A549 treated with GW870086 at 1 μM for 4 hours (cell line): ENCODE measurements at places on chromosomes 7 and 10. TPM values are rescaled to one million over a fixed set of nuclear protein-coding genes. Genes with fewer than 3 reads are reported as not detected.

ERVW-1 gene
- not detected in 5 replicates for total RNA-seq

PALD1 gene
- total RNA-seq, result 5.5 to 7.3 TPM (median 6.8 TPM) in 5 replicates

BRAF gene
- total RNA-seq, result 4.1 to 7.1 TPM (median 5.2 TPM) in 5 replicates

NME8 gene
- not detected in 5 replicates for total RNA-seq

SLC26A5 gene
- not detected in 5 replicates for total RNA-seq

HPSE2 gene
- not detected in 5 replicates for total RNA-seq

CYP2C9 gene
- not detected in 5 replicates for total RNA-seq

LIPM gene
- total RNA-seq, result not detected in 5 replicates

OR6B1 gene
- not detected in 5 replicates for total RNA-seq

IFIT1B gene
- total RNA-seq, result not detected in 5 replicates

PRKG1 gene
- total RNA-seq, result 0.02 TPM in 2 of 5 replicates, not detected in the others

SLC13A1 gene
- total RNA-seq, result not detected in 5 replicates

TEX36 gene
- not detected in 5 replicates for total RNA-seq

BTBD16 gene
- total RNA-seq, result 0.48 to 1.7 TPM (median 0.81 TPM) in 5 replicates

STOX1 gene
- 0.24 to 0.80 TPM (median 0.65 TPM) in 5 replicates for total RNA-seq

PSMG3 gene
- total RNA-seq, result 85.5 to 105 TPM (median 100 TPM) in 5 replicates

ZNF746 gene
- 14.8 to 19.7 TPM (median 18.4 TPM) in 5 replicates for total RNA-seq

PPP1R3C gene
- total RNA-seq, result 16.0 to 20.6 TPM (median 17.1 TPM) in 5 replicates

LYZL2 gene
- total RNA-seq, result not detected in 5 replicates

ZNF716 gene
- not detected in 5 replicates for total RNA-seq

GLI3 gene
- total RNA-seq, result 0.07 to 0.34 TPM (median 0.08 TPM) in 5 replicates

INMT gene
- not detected in 5 replicates for total RNA-seq

TMEM139 gene
- 0.69 to 1.9 TPM (median 1.2 TPM) in 5 replicates for total RNA-seq

NANOS1 gene
- 2.4 to 4.0 TPM (median 3.5 TPM) in 5 replicates for total RNA-seq

TET1 gene
- 0.27 to 0.72 TPM (median 0.58 TPM) in 5 replicates for total RNA-seq

SEMA3D gene
- total RNA-seq, result 0.03 to 0.09 TPM (median 0.08 TPM) in 4 of 5 replicates, not detected in the other

GRK5 gene
- total RNA-seq, result 8.5 to 10.8 TPM (median 10.3 TPM) in 5 replicates

GPR15LG gene
- total RNA-seq, result not detected in 5 replicates

AS3MT gene
- total RNA-seq, result 3.2 to 4.6 TPM (median 4.2 TPM) in 5 replicates

EVX1 gene
- total RNA-seq, result 0.09 to 0.27 TPM (median 0.11 TPM) in 5 replicates

SRRM3 gene
- 8.2 to 12.5 TPM (median 11.2 TPM) in 5 replicates for total RNA-seq

SPDYE11 gene
- total RNA-seq, result not detected in 5 replicates

HOXA1 gene
- total RNA-seq, result 2.2 to 3.9 TPM (median 3.3 TPM) in 5 replicates

CPA2 gene
- total RNA-seq, result 0.10 TPM in 1 of 5 replicates, not detected in the others

CLDN4 gene
- total RNA-seq, result 5.5 to 7.7 TPM (median 7.4 TPM) in 5 replicates

RTKN2 gene
- 0.91 to 1.1 TPM (median 0.96 TPM) in 5 replicates for total RNA-seq

MYH16 gene
- total RNA-seq, result 0.32 to 0.70 TPM (median 0.39 TPM) in 5 replicates

NXPH1 gene
- total RNA-seq, result not detected in 5 replicates

MPP7 gene
- total RNA-seq, result 0.10 to 0.21 TPM (median 0.11 TPM) in 4 of 5 replicates, not detected in the other

EGR2 gene
- 0.21 to 0.71 TPM (median 0.44 TPM) in 5 replicates for total RNA-seq

SLC18A3 gene
- total RNA-seq, result not detected in 5 replicates

AGK gene
- 27.8 to 35.9 TPM (median 31.3 TPM) in 5 replicates for total RNA-seq

SPDYE2 gene
- total RNA-seq, result not detected in 5 replicates

LIPF gene
- not detected in 5 replicates for total RNA-seq

TBX20 gene
- total RNA-seq, result 1.2 to 2.7 TPM (median 2.3 TPM) in 5 replicates
